ENCODE measurements at places on chromosomes 7 and 10.

DNA sequence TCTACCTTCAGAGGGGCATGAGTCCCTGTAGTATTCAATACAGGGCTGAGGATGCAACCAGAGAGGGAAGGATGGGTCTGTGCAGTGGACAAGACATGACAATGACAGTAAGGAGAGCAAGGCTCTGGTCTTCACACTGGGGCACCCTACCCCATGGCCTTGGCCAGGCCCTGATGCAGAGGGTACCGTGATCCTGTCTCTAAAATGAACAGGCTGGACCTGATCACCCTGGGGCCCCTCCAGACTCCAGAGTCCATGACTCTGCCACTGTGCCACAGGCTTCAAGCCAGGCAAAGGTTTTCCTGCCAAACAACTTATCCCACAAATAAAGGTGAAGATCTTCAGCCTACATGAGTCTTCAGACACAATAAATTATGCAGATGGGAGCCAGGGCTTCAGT lies 4.9 kb downstream of the MAT1A start:
- DNase-seq, result no peak

GRCh38 chr10:19629567-19629966 lies 186.7 kb upstream of the PLXDC2 start:
- DNase-seq, result no peak

- DNase-seq, result no peak
These were observed 9.9 kb downstream of the ANTXRL start for GRCh38 chr10:46296641-46297141.

- DNase-seq, result no peak
These were observed 56.1 kb upstream of the TRUB1 start for GRCh38 chr10:114881901-114882300.

DNA sequence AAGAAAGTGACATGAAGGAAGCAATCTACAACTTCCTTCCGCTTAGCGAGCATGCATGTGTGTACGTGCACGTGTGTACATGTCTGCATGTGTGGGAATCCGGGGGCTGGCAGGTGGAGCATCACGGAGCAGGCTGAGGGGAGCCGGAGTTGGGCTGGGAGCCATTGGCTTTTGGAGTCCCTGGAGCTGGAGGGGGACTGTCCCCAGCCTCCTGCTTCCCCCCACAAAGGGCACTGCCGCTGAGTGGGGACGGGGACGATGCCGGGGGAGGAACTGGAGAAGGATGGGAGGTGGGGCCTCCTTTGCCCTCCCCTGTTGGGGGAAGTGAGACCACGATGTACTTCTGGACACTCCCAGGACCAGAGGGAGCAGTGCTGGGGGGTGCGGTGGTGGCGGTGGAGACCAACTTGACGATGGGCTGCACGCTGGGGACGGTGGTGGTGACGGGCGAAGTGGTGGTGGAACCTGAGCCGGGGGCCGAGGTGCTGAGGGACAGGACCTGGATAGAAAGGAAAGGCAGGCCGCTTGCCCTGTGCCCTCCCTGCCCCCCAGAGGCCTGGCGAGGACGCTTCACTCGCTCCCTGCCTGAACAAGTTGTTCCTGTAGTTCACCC lies 5.8 kb downstream of the AP4M1 start:
- no peak for DNase-seq

GRCh38 chr7:78073609-78074382 lies 275.2 kb downstream of the PHTF2 start:
- no peak for DNase-seq

DNA sequence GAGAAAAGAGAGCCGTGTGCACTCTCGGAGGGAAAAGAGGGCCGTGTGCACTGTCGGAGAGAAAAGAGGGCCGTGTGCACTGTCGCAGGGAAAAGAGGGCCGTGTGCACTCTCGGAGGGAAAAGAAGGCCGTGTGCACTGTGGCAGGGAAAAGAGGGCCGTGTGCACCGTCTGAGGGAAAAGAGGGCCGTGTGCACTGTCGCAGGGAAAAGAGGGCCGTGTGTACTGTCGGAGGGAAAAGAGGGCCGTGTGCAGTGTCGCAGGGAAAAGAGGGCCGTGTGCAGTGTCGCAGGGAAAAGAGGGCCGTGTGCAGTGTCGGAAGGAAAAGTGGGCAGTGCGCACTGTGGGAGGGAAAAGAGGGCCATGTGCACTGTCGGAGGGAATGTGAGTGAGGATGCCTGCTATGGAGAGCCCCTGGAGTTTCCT lies 188.7 kb downstream of the DNAJB6 start:
- DNase-seq, result no peak

- no peak for DNase-seq
These were observed 18.0 kb upstream of the SFMBT2 start for GRCh38 chr10:7428673-7429350.

GRCh38 chr10:110612629-110613028 lies 31.5 kb upstream of the RBM20 start:
- DNase-seq, result no peak

DNA sequence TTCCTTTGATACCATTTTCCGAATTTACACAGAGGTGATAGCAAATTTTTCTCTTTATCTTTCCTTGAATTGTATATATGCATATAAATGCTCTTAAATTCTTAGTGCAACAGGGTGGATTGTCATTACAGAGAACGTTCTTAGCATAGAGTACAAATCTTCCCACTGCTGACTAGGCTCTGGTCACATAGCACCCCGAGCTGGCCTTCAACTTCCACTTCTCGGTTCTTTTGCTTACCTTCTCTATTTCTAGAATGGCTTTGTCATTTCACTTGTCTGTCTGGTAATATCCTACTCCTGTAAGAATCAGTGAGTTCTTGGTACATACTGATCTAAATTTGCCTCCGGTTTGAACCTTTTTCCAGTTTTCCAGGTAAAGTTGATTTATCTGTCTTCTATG lies 13.4 kb downstream of the ADIRF start:
- DNase-seq, result no peak

- no peak for DNase-seq
These were observed 23.7 kb downstream of the GSDME start for GRCh38 chr7:24733414-24734060.

DNA sequence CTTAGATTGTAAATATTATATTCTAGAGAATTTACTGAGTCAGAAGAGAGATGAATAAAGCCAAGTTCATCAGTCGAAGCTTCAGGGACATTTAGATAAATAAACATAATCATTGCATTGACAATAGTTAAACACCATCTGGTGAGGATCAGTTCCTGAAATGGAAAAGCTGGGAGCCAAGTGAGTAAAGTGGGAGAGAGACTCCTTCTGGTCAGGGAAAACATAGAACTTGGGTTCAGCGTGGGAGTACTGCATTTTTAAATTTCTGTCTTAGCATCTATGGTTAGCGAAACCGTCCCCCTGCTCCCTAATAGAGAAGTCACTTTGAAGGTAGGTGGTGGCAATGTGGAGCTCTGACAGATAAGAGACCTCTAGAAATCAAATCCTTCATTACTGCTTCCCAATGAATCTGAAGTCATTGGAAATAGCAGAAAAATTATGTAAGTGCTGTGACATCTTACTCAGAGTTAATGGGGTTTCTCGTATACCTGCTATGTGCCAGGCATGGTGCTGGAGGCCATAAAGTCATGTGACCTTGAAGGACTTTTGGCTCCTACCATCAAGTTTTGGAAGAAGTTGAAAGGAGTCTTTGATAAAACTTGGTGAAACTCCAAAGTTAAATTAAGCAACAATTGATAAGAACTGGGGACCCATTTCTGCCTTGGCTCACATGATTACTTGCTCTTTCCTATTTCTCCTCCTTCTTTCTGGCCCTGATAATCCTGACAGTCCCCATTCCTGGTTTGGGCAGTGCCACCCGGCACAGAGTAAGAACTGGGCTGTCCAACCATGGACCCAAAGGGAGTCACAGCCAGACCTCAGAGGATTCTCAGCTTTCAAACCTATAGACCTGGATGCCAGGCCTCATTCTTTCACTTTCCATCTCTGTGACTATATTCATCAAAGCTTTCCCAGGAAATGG lies 211.2 kb downstream of the C7orf25 start:
- DNase-seq, result no peak

GRCh38 chr10:3805791-3806461 lies 20.9 kb upstream of the KLF6 start:
- DNase-seq, result peak; percentile 24

- DNase-seq, result no peak
These were observed 377.8 kb downstream of the SFMBT2 start for GRCh38 chr10:7033031-7033430.

- no peak for DNase-seq
These were observed 231.6 kb downstream of the TEX36 start for GRCh38 chr10:125451319-125451718.

- DNase-seq, result no peak
These were observed 98.7 kb downstream of the DIP2C start for GRCh38 chr10:590721-591120.

- DNase-seq, result no peak
These were observed 3.5 kb upstream of the CFAP58 start for GRCh38 chr10:104350127-104350635.

GRCh38 chr10:99292159-99292558 lies 37.0 kb upstream of the CNNM1 start:
- no peak for DNase-seq

- DNase-seq, result no peak
These were observed 69.6 kb upstream of the MDFIC start for GRCh38 chr7:114852293-114852692.

- no peak for DNase-seq
These were observed 117.0 kb downstream of the MKX start for GRCh38 chr10:27628621-27629020.

DNA sequence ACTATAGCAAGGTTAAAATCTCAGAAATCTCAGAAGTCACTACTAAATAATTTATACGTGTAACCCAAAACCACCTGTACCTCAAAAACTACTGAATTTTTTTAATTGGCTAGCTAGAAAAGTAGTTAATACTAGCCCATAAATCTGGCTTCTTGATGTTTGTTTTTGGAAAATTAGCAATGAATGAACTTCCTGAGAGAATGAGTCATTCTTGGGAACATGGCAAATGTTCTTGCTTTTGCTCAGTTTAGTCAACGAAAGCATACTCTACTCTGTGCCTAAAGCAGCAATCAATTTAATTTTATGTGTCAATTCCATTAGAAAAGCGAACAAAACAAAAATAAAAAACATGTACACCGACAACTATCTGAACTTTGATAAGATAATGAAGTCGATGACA lies 69.2 kb downstream of the SEMA3E start:
- DNase-seq, result no peak

DNA sequence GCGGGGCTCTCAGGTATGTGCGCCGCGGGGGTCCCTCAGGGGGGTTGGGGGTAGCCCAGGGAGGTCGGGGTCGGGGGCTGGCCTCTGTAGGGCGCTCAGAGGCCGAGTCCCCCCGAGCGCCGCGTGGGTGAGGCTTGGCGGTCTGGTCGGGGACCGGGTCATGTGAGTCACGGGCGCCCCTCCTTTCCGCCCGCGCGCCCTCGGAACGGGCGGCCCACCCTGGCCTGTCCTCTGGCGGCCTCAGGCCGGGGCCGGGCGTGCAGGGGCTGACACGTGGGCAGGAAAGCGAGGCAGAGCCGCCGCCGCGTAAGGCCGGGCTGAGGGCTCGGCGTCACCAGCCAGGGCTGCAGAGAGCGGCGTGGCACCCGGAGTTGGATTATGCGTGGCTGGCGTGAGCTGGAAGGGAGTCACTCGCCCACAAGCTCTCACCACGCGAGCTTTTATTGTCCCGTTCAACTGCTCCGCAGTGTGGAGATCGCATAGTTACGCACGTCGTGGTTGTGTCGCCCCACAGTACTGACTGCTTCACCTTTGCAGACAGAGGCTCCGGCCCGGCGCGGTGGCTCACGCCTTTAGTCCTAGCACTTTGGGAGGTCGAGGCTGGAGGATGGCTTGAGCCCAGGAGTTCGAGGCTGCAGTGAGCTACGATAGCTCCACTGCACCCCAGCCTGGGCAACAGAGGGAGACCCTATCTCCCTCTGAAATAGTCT lies 385 bp downstream of the SHLD2 start:
- DNase-seq, result peak; percentile 46

DNA sequence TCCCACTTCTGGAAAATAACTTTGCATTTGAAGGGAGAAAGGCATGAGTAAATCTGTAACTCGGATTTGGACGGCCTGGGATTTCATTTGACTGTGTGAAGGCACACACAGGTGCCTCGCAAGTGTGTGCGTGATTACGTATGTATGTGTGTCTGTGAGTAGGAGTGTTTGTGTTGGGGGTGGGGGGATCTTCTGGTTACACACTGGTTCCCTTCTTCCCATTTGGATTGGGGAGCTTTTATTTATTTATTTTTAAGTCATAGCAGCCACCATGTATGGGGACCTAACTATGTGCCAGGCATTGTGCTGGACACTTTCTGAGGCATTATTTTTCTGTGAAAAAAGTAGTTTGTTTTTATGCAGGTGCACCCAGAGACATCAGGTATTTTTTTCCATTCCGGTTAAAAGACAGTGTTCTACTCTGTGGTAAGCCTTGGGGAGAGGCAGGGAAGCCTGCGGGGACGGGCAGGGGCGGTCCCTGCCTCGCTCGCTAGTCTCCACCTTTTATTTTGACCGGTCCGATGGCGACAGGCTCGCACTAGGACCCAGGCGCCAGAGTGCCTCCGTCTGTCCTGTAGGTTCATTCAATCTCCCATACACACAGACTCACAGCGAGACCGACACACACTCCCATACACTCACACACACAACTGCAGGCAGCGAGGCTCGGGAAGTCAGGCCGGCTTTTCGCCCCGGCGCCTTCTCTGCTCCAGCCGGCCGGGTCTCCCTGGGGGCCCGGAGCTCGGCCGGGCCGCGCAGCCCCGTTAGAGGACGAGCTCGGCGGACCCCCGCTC lies at the start of gene MXI1:
Gene MXI1, plus strand, starts transcription at position 595 of the 794 bp plus-strand sequence. CDS start 204 bp downstream, outside the sequence.
- no peak for DNase-seq

- DNase-seq, result no peak
These were observed 100.8 kb downstream of the PRTFDC1 start for GRCh38 chr10:24851629-24852028.

- no peak for DNase-seq
These were observed 4.7 kb upstream of the NRBF2 start for GRCh38 chr10:63128443-63128842.

DNA sequence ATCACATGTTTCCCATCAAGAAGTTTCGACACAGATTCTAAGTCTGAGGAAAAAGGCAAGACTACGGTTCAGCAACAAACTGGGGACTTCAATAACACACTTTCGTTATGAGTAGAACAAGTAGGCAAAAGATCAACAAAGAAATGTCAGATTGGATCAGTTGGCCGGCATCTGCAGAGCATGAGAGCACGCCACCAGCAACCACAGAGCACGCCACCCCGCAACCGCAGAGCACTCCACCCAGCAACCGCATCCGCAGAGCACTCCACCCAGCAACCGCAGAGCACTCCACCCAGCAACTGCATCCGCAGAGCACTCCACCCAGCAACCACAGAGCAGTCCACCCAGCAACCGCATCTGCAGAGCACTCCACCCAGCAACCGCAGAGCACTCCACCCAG lies 89.7 kb upstream of the FAM20C start:
- no peak for DNase-seq

GRCh38 chr7:119969054-119969453 lies 303.9 kb upstream of the KCND2 start:
- DNase-seq, result no peak

GRCh38 chr7:129740574-129741410 lies 129.3 kb downstream of the NRF1 start:
- no peak for DNase-seq

DNA sequence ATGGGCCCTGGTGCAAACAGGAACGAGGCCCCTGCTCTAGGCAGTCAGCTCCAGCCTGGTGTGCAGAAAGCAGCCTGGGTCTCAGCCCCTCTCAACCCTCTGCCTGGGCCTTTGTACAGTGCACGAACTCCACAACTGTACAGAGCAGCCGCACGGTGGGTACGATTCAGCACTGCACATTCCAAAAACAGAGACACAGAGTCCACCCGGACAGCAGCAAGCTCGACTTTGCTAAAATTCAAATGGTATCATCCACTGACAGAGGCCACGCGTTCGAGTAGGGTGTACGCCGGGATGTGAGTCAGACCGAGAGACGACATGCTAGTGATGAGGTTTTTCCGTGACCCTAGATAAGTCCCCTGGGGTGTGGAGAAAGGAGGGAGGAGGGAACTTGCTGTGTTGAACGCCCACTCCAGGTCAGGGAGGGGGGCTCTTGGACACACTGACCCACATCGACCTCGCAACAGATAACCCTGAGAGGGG lies 65.6 kb upstream of the PDGFA start:
- DNase-seq, result no peak
